Omental fat pad (tissue), 4 donors: ENCODE measurements at places on chromosomes 12 and 14. TPM values are rescaled to one million over a fixed set of nuclear protein-coding genes. Genes with fewer than 3 reads are reported as not detected.

Gene BBOF1
- total RNA-seq, result 10.4 TPM

DNA sequence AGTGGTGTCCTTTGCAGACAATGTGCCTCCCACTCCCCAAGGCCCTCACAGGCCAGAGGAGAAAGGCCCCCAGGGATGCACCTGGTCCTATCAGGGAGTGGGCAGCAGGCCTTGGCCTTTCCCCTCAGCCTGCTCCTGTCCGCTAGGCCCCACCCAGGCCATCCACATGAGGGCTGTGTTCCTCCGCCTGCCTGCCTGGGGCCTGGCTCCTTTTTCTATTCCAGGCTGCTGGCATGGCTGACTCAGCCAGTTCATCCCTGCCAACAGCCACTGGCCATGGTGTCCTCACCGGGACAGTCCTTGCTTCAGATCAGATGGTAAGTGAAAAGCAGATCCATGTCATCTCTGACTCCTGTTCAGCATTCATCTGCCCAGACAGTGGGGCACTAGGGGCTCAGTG lies 13.4 kb downstream of the ISM2 start:
- DNase-seq, result no peak

GRCh38 chr12:4985820-4986219 lies 57.9 kb upstream of the KCNA5 start:
- no peak for DNase-seq

DNA sequence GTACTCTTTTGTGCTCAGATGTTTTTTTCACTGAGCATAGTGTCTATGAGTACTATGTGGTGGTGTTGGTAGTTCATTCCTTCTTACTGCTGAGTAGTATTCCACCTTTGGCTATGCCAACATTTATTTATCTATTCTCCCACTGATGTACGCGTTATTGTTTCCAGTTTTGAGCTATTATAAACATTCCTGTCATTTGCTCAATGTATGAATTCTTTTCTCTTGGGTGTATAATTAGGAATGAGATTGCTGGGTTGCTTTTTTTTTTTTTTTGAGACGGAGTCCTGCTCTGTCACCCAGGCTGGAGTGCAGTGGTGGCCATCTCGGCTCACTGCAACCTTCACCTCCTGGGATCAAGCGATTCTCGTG lies 37.5 kb upstream of the SLC2A3 start:
- no peak for DNase-seq

- no peak for DNase-seq
Measured at GRCh38 chr14:88388741-88389282, 3.4 kb downstream of the SPATA7 start.

- DNase-seq, result no peak
Measured at GRCh38 chr12:89245090-89245489, 107.2 kb downstream of the DUSP6 start.

DNA sequence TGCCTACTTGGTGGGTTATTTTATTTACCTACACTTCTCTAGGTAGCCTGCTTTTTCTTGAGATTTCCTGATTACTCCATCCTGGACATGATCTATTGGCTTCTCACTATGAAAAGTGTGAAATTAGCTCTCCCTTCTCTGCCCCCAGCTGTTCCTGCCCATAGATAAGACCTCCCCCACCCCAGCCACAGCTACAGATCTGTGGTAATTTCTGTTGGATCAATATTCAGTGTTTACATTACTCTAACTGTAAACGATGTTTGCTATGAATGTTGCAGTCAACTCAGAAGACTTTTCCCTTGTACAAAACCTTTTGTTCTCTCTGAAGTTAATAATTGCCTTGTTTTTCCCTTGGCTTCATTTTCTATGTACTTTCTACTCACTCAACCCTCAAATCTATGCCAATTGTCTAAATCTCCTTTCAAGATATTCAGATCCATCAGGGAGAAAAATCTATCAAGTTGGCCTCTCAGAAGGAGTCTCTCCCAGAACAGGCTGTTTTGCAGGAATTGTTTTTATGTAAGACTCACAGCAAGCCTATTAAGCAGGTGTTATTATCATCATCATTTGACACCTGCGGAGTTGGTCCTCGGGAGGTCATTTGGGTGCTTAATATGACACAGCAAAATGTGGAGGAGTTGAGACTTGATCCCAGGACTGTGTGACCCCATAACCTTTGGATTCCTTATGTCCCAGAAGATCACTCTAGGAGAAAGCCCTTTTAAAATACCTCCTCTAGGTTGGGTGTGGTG lies 227.4 kb downstream of the SUDS3 start:
- no peak for DNase-seq
